ENCODE measurements at places on chromosomes 2 and 18.

DNA sequence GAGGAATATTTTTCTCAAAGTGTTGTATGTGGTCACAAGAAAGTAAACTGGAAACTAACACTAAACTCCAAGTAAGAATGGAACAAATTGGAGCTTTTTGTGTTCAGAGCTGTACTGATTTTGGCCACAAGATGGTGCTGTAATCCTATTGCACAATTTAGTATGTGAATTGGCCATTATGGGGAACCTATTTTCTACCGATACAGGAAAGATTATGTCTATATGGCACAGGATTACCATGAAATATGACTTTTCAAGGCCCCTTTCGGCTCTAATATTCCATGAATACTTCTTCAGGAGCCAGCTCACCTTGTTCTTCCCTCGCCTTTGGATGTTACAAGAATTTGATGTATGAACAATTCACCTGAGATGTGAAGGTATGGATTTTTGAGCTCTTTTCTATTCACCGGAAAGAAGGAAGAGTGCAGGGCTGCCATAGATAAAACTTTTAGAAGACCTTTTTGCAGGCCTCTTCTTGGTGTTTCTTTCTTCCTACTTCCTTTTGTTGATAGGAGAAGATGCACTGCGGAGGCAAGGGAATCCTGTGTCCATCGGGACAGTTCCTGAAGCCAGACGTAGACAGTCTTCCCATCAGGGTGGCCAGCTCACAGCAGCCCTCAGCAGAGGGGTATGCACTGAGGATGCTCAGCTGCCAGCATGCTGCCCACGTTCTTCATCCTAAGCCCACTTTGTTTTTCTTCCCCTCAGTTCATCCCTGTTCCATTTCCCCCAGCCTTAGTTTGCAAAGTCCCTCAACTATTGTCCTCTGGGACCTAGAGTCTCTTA lies 13.3 kb downstream of the MRPL44 start:
- DNase-seq, result no peak

DNA sequence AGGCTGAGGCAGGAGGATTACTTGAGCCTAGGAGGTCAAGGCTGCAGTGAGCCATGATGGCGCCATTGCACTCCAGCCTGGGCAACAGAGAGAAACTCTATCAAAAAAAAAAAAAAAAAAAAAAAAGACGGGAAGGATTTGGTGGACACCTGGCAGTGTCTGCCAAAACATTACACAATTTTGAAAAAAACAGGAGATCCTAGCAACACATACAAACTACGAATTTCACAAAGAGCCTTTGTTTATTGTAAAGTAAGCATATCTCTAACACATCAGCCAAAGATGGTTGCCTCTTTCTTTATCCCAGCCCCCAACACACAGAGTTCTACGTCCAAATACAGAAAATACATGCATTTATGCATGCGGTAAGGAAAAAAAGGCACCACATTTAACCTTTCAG lies 7.6 kb downstream of the GPR45 start:
- DNase-seq, result no peak

DNA sequence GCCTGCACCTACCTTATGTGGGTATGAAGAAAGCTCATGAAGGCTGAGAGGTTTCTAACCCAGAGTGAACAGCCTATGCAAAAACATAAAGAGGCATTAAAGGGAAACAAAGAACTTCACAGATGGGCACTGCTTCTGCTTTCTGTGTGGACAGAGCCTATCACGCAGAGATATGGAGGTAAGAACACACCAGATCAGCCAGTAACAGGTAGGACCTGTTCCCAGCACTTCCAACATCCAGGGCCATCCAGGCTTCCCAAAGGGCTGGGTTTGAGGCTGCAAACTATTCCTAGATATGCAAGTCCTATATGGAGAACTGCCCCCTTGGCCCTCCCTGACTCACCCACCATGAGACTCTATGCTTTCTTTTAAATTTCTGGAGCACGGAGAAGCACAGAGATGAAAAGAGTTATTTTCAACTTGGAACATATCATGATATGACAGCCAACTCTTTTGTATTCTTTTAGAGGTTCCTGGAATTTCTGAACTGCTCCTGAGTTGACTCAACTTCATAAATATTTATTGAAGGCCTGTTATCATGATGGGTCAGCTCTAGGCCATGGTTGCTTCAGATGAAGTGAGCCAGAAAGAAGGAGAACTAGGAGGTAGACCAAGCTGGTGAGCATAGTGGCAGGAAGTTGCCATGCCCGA lies 77.4 kb upstream of the PPP1CB start:
- no peak for DNase-seq

DNA sequence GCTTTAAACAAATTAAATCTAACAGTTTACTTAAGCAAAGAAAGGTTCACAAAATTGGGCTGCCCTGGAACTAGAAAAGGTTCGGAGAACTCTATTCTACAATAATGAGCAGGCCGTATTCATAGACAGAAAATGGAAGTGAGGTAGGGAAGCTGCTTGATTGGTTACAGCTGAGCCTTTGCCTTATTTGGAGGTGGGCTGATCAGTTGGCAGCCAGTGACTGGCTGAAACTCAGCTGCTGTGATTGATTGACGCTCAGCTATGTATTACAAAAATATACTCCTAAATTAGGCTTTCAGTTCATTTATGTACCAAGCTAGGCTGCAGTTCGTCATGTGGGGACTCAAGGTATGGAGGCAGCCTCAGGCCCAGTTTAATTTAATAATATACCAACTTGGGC lies 42.3 kb upstream of the TTR start:
- no peak for DNase-seq

DNA sequence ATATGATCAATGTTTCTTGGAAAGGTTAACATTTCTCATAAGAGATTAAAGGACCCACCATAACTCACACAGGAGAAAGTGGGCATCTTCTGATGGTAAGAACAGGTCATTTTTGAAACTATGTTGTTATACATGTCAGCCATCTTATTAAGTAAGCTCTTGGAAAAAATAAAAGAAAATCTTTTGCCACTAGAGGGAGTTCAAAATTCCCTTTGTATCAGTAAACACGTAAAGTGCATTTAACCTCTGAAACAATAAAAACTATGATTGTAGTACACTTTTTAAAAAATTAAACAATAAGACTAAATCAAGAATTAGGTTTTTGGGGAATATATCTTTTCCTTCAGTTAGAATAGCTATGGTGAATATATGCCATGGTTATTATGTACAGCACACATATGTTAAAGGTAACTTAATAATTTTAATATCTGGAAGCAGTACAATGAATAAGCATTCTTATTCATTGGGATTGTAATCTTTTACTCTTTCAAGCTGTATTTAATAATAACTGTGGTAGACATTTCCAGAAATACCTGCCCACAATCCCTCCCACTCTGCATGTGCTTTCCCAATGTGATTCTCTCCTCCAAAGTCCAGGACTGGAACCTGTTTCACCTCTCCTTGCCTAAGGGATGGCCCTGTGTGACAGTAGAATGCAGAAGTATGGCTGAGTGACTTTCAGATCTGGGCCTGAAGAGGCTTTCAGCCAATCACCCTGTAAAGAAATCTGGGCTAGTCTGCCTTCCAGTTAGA lies 64.2 kb downstream of the RBMS1 start:
- DNase-seq, result no peak

DNA sequence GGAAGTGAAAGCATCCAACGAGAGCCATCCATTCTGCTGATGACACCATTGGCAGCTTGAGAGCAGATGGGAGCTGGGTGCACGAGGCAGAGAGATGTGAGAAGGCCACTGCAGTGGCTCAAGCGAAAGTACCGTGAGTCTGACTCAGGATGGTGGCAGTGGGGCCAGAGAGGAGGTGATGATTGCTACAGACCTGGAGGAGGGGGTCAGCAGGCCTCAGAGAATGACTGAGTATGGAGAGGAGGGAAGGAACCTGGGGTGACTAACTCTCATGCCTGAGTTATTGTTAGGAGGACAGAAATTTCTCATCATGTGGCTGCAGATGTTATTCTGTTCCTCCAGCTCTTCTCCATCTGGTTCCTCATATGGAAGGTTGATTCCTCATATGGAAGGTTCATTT lies 8.8 kb upstream of the ZBTB7C start:
- DNase-seq, result no peak

- DNase-seq, result no peak
Observed at GRCh38 chr2:123434546-123435395, 590.3 kb upstream of the CNTNAP5 start.

DNA sequence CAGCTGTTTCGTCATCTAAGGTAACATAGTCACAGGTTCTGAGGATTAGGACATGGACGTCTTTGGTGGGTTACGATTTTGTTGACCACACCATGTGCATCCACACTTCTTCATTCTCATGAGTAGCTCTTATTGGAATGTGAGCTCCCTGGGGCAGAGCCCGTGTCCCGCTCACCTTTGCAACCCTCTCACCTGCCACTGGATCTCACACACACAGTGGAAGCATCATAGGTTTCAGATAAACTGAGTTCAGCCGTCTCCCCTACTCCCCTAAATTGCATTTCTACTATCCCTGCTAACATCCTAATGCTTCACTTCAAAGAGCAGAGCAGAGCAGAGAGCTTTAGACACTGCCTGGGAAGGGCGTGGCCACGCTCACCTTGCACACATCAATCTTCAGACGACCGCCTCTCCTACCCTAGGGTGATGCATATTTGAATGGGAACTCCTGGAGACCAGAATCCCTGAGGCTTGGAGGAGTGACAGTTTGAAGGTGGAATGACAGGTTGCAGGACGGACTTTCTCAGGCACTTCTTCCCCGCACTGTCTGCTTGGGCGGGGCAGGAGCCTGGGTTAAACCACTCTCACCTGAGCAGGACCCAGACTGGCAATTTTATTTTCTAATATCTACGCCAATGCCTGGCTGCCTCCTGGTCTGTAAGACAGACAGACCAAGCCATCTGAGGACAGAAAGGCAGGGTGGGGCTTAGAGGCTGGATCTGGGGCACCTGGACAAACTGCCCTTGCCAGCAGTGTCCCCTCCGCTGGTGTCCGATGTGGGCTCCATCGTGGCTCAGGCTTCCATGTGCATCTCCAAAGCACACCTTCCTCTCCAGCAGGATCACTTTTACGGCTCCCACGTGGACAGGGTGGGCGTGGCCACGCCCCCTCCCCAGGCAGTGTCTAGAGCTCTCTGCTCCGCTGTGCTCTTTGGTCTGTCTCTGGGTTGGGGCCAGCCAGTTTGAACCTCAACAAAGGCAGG lies 229.5 kb upstream of the COPS8 start:
- no peak for DNase-seq

DNA sequence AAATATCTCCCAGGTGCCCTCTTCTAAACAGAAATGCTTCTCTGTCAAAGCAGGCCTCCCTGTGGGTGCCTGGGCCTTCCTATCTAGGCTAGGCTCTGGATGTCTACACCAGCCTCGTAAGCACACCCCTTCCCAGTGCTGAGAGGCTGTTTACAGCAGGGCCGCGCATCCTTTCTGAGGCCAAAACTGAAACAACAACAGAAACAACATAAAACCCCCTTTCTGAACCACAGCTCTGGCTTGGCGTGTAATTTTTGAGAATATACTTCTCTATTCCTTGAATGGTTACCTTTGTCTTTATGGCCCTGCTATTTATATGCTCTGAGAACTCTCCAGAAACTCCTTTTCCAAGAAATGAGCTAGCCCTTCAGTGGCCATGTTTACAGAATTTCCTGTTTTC lies 118.4 kb downstream of the BCL2L11 start:
- DNase-seq, result no peak

DNA sequence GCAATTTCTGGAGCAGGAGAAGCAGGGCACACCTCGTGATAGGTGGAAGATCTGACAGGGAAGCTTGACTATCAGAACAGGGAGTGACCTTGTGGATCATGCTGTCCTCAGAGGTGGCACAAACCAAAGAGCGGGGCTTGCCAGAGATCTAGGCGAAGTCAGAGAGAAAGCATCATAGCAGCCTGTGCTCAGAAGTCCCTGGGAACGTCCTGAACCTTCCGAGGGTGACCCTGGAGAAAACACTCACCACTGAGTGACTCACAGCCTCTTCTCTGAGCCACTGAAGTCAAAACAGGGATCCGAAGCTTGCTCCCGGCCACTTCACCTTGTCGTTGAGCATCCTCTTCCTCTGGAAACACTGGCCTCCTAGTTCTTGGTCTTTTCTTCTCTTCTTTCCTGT lies 56.7 kb downstream of the IL1R2 start:
- DNase-seq, result no peak

DNA sequence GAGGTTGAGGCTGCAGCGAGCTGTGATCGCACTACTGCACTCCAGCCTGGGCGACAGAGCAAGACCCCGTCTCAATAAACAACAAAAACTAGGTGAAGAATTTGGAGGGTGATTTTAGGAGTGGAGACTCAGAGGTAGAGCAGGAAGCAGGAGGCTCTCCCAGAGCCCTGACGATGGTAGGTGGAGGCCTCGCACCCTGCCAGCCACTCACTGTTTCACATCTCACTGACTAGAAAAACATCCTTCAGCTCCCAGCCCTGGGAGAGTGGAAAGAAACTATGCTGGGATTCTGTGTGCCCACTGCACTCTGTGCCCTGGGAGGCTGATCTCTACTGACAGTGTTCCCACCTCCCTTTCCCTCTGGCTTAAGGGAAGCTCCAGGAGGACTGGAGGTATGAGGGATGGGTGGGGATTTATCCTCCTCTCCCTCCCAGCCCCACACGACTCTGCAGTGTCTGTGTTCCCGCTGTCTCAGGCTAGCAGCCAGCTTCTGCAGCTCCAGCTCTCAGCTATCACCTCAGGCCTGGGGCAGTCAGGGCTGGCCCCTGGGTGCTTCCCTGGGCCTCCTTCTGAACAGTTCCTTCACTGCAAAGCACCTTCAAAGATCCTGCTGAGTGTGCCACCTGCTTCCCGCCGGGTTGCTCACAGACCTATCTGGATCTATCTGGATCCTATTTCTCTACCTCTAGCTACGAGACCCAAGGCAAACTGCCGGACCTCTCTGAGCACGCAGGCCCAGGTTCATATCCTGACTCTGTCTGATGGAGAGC lies 9.6 kb downstream of the CIB4 start:
- no peak for DNase-seq

DNA sequence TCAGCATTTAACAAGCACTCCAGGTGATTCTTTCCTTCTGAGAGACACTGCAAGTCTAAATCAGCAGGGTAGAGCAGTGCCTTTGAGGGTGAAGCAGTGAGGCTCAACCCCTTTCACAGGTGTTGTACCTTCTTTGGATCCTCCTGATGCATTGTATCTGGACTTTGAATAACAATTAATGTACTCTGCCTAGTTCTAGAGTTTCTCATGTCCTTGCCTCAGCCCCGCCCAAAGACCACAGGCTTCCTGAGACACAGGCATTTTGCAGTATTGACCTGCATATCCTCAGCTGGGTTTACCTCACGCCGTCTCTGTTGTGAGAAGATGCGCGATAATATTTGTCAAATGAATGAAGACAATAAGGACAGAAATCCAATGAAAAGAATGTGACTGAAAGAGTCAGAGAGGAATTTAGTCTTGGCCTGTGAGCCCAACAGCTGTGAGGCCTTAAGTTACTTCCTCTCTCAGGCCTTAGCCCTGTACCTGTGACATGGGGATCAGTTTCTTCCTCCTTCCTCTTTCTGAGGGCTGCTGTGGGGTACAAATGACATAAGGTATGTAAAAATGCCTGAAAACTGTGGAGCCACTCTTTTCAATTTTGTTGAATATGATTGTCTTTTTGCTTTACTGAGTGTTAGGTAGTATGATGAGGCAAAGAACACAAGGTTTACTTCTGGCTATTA lies 43.7 kb downstream of the WIPF1 start:
- no peak for DNase-seq

Measured in activated CD4-positive, CD25-positive, alpha-beta regulatory T cell treated with anti-CD3 and anti-CD28 coated beads, Interleukin-2, amount 50 U/mL, for 72 hours (primary cell).